Activated CD8-positive, alpha-beta memory T cell treated with anti-CD3 and anti-CD28 coated beads, Interleukin-2, amount 10 ng/mL, durations not matched to agents 7 days and 5 days (primary cell): ENCODE measurements at places on chromosomes 3 and 15. TPM values are rescaled to one million over a fixed set of nuclear protein-coding genes. Genes with fewer than 3 reads are reported as not detected.

The IQCF6 gene
- not detected for total RNA-seq

GRCh38 chr3:162770551-162770950 is 1273.9 kb downstream of the OTOL1 start:
- DNase-seq: no peak

GRCh38 chr15:98952381-98952803 is 55.2 kb downstream of the PGPEP1L start:
- peak; percentile 48 for DNase-seq

DNA sequence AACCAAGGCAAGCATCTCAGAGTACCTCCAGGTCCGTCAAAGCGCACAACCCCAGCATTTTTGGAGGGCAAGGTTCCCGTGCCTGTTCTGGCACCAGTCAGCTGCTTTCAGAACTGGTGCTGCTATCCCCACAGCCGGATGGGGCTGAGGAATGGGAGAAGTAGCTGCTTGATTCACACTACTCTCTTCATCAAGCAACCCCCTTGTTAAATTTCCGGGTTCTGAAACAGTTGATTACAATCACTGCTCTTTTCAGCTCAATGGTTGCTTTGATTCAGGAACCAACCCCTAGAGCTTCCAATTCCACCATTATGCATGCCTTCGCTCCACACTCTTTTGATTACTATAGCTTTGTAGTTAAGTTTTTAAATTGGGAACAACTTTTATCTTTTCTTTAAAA is 12.3 kb upstream of the UBA7 start:
- DNase-seq: no peak

- DNase-seq: no peak
Observed at GRCh38 chr3:128855569-128855968, 23.9 kb upstream of the ACAD9 start.

GRCh38 chr15:80343554-80343992 is 60.6 kb upstream of the ARNT2 start:
- no peak for DNase-seq

GRCh38 chr15:56042031-56042430 is 48.6 kb upstream of the NEDD4 start:
- DNase-seq: no peak

DNA sequence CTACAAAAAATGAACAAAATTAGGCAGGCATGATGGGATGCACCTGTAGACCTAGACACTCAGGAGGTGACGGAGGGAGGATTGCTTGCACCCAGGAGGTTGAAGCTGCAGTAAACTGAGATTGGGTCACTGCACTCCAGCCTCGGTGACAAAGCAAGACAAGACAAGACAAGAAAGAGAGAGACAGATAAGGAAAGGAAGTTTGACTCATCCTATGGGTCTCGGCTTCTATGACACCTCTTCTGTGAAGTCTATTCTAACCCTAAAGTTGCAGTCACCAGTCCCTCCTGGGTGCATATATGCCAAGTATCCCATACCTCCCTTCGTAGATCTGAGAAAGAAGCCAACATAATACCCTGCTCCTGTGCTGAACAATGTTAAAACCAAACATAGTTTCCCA is 7.9 kb upstream of the ZMAT3 start:
- no peak for DNase-seq
